AG04449 (cell line): ENCODE measurements at places on chromosomes 6 and 20.
A peak's percentile ranks its signal among the peaks of the same experiment; 100 is the strongest.

DNA sequence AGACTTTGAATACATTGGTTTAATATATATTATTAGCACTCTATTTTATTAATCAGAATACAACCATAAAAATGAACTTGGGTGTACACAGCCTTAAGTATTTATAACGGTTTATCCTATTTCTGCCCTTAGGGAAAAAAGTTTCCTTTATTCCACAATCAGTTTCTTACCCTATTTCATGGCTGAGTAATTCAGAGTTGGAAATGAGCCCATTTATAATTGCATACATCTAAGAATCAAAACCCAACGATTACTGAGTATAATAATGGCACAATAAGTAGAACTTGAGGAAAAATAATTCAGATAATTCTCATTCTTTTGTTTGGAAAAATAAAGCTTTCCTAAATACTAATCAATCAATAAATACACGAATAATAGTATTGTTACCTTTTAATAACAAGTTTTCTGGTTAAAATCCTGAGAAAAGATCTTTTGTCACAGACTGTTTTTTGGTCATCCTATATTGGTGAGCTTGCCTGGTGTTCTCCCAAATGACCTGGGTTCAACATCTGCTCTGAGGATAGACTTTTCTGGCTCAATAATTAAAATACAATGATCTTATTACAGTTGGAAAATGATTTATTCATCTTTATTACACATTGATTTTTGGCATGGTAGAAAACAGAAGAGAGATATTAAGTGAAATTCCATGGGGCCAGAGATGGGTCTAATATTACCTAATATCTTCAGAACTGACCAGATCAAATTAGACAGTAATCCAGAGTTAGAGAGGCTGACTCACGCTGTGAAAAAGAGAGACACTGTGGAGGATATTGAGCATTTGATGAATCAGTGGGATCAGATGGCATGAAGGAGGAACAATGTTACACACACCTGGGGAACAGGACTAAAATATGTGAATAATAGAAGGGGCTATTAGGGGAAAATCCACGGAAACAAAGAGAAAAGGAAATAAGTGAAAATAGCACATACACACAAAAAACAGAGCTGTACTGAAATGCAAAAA is 162.1 kb upstream of the TBX18 start:
- DNase-seq = no peak

DNA sequence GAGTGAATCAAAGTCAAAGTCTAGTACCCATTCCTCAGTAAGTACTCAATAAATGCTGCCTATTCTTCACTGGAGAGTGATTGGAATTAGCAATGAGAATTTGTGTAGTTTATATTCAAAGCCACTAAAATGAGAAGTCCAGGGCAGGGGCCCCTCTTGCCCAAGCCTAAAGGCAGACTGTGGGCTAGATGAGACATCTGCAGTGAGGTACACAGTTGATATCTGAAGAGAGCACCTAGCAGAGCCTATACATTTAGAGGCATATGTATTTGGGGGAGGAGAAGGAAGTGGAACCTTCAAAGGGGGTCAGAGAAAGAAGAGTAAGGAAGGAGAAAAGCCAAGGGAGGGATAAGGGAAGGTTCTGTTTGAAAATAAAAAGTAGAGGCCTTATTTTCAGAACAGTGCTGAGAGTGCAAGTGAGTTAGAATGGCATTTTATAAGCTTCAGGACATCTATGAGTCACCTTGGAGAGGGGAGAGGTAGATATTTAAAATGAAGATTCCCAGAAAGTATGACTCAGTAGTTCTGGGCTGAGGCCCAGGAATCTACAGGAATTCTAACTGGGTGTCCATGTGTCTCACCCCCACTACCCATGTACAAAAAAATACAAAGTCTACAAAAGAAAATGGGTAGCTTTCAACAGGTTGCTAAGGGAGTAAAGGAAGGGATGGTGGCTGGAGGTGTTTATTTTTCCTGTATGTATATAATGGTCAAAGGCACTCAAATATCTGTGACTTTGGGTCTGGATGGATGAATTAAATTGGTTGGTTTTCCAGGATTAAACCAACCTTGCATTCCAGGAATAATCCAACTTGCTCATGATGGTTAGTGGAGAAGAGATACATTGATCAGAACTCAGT is 135.1 kb downstream of the ZFP64 start:
- peak; percentile 78 for DNase-seq

DNA sequence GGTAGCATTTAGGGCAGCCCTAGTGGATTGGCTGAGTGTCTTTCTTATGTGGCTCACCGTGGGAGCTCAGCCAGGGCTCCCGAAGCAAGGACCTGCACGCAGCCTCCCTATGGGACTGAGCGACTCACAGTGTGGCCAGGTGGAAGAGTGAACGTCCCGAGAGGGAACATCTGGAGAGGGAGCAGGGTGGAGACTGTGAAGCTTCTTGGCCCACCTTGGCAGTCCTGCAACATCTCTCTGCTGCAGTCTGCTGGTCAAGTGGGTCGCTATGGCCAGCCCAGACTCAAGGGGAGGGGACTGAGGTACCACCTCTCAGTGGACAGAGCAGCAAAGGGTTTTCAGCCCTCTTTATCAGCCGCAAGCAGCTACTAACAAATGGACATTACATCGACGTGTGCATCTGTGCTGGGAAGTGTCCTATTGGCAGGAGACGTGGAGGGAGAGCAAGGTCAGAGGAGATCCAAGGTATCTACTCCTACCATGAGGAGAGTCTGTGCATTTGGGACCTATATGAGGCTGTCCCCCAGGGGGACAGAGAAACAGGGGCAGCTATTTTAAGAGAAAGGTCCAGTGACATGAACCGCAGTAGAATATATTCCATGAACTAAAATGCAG is 49.0 kb upstream of the NXT1 start:
- no peak for DNase-seq

DNA sequence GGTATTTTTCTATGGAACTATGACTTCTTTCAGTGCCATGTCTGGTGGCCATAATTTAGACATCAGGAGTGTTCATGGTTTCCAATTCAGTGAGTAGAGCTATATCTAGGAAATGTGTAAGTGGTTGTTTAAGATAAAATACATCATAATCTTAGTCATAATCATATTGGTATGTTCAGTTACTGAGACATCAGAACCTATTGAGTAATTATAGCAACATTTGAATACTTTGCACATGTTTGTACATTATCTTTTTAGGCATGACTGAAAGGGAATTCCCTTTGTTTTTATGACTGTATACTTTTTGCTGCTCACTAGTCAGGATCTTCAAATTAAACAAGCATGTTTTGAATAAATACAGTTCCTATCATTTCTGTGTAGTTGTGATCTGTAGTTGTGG is 64.0 kb downstream of the STXBP5 start:
- no peak for DNase-seq

DNA sequence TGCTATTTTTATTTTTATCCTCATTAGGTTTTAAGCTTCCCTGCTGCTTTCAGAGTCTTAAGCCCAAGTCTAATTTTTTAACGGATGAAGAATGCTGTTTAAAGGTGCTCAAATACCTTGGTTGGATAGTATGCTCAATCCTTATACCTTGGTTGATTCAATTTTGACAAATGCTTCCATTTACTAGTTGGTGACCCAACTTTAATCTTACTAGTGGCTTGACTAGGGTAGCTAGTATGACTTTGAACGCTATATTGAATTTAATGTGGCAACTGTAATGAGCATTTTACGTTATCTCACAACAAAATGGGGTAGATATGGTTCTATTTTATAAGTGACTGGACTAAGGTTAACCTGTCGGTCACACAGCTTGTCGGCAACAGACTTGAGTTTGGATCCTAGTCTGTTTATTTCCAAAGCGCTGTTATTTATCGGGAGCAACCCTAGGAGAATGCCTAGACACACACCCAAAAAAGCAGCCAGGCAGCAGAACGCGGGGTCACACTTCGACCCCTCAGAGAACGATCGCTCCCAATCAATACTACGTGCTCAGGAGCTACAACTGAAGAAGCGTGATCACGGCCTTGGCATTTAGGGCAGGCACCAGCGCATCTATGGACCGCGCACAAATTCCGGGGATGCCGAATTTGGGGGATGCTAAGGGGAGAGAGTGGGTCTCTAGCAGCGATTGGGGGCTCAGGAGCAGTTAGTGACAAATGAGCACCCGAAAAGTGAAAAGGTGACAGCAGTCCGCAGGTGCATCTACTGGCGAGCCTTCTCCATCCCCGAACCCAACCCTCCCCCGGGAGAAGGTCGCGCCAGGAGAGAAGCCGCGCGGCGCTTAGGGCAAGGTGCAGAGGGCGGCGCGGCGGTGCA is 586 bp upstream of the ALDH5A1 start:
- DNase-seq = no peak

GRCh38 chr6:41570259-41570615 is 24.1 kb downstream of the FOXP4 start:
- DNase-seq = no peak

DNA sequence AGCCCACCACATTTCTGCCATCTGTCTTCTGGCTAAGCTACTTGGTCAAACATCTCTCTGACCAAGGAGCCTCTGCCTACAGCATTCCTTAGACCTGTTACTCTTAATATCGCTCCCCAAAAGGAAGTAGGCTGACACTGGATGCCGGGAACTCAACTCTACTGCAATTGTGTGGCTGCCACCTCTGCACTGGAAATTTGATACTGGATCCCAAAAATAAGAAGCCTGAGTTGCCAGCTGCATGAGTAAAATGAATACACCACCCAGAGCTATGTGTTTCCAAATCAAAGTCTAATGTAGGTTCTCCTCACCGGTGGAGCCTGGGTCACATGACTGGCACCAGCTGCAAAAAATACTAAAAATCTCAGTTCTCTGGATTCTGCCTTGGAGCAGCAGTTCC is 36.9 kb downstream of the UNC5CL start:
- no peak for DNase-seq

- DNase-seq = no peak
Observed at GRCh38 chr6:130962966-130963365, 100.1 kb downstream of the EPB41L2 start.

GRCh38 chr6:132298344-132298949 is 102.8 kb downstream of the MOXD1 start:
- DNase-seq = no peak

DNA sequence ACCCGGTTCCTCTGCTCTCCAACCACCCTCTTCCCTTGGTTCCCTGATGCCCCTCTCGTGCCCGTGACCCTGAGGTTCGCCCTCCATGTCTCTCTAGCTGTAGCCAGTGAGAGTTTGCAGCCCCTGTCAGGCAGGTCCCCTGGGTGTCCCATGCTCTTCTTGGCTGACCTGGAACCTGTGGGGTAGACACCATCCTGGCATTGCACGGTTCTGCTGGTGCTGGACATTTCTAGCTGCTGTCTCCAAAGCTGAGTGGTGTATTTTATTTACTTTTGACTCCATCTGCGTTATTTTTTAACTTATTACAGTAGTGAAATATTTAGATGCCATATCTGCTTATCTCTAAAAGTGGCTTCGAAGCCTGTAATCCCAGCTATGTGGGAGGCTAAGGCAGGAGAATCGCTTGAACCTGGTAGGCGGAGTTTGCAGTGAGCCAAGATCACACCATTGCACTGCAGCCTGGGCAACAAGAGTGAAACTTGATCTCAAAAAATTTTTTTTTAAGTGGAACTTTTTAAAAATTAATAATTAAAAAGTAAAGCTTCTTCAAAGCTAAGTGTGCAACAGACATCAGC is 12.5 kb downstream of the ENTPD6 start:
- no peak for DNase-seq

GRCh38 chr6:161242113-161242512 is 31.7 kb downstream of the AGPAT4 start:
- DNase-seq = no peak

GRCh38 chr6:103113416-103113815 is 1719.9 kb downstream of the GRIK2 start:
- no peak for DNase-seq

- no peak for DNase-seq
Observed at GRCh38 chr6:150142097-150142669, 661 bp upstream of the PPP1R14C start.

DNA sequence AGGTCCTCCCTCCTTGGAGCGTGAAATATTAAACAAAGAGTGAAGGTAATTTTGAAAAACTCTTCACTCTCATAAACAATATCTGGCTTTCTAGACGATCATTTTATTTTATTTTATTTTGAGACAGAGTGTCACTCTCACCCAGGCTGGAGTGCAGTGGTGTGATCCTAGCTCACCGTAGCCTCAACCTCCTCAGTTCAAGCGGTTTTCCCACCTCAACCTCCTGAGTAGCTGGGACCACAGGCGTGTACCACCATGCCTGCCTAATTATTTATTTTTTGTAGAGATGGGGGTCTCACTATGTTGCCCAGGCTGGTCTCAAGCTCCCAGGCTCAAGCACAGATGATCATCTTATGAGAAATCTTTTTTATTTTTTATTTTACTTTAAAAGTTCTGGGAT is 16.4 kb downstream of the ZNF831 start:
- no peak for DNase-seq

- DNase-seq = no peak
Observed at GRCh38 chr6:170212051-170212756, 78.7 kb downstream of the DLL1 start.
